Daoy (cell line): ENCODE measurements at places on chromosomes 5 and 9. TPM values are rescaled to one million over a fixed set of nuclear protein-coding genes. Genes with fewer than 3 reads are reported as not detected.

Gene BRINP1
- not detected in 2 replicates for total RNA-seq

Gene MEIKIN
- total RNA-seq, result not detected in 2 replicates

Gene ZNF879
- 0.92 and 2.0 TPM in 2 replicates for total RNA-seq

Gene BAAT
- 0.29 TPM in 1 of 2 replicates, not detected in the other for total RNA-seq

Gene TMC1
- total RNA-seq, result not detected in 2 replicates

Gene POMT1
- total RNA-seq, result 22.9 and 31.2 TPM in 2 replicates

Gene EIF4E1B
- not detected in 2 replicates for total RNA-seq

Gene OMD
- not detected in 2 replicates for total RNA-seq

Gene SPATA31D4
- total RNA-seq, result not detected in 2 replicates

Gene TTC16
- 0.06 TPM in 1 of 2 replicates, not detected in the other for total RNA-seq

Gene EFNA5
- 4.1 and 5.8 TPM in 2 replicates for total RNA-seq

Gene CDC20B
- not detected in 2 replicates for total RNA-seq

Gene SAXO1
- not detected in 2 replicates for total RNA-seq

DNA sequence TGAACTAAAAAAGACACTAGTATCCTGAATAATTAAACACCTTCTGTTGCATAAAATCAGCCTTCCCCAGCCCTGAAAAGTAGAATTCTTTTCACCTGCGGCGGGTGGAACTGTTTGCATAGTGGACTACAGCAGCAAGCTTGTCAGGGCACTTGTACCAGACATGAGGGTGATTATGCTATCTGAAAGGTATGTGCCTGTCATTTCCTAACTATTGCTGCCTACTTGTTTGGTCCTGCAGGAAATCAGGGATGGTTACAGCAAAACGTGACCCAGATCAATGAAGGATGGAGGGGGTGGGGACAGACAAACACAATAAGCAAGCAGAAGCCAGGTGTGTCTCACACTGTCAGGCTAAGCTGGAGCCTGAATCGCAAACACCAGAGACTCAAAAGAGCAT is 385.6 kb downstream of the MLLT3 start:
- DNase-seq, result no peak

DNA sequence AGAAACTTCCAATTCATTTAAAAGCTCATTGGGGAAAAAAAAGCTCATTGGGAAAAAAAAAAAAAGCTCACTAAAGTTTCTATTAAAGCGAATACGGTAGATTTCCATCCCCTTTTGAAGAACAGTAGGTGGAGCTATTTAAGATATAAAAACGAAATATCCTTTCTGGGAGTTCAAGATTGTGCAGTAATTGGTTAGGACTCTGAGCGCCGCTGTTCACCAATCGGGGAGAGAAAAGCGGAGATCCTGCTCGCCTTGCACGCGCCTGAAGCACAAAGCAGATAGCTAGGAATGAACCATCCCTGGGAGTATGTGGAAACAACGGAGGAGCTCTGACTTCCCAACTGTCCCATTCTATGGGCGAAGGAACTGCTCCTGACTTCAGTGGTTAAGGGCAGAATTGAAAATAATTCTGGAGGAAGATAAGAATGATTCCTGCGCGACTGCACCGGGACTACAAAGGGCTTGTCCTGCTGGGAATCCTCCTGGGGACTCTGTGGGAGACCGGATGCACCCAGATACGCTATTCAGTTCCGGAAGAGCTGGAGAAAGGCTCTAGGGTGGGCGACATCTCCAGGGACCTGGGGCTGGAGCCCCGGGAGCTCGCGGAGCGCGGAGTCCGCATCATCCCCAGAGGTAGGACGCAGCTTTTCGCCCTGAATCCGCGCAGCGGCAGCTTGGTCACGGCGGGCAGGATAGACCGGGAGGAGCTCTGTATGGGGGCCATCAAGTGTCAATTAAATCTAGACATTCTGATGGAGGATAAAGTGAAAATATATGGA is at the start of gene PCDHGA12:
TSS of gene PCDHGA12 (plus strand) at position 176 of the 782 bp plus-strand sequence. CDS start at position 429, 253 bp downstream.
- no peak for DNase-seq

DNA sequence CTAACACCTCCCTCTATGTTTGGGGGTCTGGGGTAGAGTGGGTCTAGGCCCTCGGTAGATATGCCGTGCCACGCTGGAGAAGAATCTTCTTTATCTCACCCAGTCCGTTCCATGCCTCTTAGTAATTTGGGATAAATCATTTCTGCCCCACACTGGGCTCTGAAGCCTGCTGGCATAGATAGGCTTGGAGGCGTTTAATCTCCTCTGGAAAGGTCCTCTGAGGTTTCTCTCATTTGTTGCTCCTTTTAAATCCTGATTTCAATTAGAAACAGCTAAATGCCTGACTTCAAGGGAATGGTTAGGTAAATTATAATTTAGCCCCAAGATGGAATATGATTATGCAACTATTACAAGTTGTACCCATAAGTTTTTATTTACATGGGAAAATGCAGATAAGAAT is 57.8 kb upstream of the AKNA start:
- no peak for DNase-seq

DNA sequence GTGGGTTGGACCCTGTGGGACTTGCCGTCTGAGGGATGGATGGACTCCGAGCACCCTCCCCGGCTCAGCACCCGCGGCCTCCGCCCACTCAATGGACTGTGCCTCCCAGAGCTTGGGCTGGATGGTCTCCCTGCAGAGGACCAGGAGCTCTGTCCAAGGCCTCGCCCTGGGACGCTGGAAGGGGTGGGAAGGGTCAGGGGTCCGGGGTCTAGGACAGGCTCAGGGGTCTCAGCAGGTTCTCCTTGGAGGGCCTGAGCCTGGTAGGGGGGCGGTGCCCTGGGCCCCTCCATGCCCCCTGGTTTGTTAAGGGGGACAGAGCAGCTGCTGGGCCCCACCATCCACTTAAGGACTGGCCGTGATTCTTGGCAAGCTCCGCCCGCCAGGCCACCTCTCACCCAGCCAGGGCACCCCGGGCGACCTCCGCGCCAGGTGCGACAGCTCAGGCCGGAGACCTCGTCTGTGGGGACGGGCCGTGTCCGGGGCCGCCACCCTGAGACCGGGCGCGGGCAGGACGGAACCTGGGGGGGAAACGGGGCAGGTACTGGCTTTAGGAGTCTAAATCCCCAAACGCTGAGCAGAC is 29.2 kb downstream of the EXOC3 start:
- DNase-seq, result peak; percentile 34

DNA sequence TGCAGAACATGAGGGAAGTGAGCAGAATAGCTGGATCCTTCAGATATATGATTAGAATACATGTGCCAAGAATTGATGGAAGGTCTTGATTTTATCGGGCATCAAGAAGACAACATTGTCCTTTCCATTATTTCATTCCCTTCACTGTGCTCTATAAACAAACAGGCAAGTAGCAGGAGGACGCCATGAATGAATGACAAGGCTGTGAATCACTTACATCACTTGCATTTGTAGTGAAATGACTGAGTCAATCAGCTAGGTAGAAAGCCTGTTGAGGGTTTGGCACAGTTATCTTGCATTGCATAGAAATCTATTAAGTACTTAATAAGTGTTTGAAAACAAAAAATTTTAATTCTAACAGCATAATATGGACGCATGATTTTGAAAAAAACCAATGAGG is 548.8 kb upstream of the IZUMO3 start:
- DNase-seq, result no peak

DNA sequence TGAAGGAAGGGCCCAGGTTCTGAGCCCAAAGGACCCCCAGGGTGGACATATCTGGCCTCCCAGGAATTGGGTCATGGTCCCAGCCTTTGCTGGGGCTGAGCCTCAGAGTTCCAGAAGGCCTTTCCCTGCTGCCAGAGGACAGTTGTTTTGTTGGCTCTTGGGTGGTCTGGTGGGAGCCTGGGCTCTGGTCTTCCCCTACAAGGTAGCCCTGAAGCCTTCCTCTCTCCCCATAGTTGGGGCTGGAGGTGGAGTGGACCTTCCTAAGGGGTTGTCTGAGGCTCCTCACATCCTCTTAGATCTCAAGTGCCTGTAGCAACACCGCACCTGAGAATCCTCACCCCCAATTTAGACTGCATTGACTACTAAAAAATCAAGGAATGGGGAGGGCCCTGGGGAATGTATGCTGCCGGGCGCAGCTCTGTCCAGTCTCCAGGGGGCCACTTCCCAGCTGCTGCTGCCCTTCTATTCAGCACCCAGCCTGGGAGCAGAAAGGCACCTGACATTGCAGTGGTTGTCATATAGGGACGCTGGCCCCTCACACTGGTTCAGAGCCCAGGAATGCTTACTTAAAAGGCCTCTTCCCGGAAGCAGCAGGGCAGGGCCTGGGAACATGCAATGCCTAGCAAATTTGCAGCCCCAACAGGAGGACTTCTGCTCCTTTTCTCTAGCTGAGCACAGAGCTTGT is 66.4 kb downstream of the IL31RA start:
- no peak for DNase-seq

DNA sequence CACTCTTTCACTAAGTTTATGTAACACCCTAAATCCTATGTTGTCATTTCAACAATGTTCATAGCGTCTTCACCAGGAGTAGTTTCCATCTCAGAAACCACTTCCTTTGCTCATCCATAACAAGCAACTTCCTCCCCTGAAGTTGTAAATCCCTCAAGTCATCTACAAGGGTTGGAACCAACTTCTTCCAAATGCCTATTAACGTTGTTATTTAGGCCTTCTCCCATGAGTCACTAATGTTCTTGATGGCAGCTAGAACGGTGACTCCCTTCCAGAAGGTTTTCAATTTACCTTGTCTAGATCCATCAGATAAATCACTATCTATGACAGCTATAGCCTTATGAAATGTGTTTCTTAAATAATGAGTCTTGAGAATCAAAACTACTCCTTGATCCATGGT is 73.3 kb upstream of the TARS1 start:
- no peak for DNase-seq

- DNase-seq, result peak; percentile 34
Observed at GRCh38 chr9:18438300-18438925, 35.5 kb upstream of the ADAMTSL1 start.

DNA sequence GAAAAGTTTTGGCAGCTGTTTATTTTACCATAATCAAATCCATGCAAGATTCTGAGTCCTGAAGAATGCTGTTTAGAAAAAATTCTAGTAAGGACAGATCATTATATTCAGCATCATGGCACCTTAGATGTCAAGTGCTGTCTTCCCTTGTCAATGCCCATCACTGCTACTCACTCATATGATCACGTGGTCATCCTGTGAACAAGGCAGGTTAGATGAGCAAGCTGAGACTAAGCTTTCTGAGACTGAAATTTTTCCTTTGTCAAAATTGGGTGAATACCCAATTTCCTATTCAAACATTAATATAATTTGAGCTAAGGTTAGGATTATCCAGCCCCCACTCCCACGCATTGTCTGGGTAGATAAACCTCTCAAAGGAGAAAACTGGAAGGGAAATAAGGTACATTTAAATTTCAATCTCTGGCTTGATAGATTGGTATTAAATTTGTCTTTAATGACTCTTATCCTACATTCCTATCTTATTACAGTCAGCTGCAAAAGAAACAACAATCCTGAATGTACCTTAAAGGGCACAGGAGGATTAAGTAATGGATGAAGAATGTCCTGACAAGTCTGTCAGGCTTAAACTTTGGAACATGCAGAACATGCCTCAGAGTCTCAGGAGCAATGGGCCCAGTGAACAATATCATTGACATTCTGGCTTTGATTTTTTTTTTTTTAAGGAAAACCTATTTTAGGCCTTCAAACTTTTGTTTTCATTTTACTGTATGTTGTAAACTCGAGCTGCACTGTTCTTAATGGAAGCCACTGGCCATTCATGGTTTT is 148.7 kb upstream of the RANBP3L start:
- no peak for DNase-seq

DNA sequence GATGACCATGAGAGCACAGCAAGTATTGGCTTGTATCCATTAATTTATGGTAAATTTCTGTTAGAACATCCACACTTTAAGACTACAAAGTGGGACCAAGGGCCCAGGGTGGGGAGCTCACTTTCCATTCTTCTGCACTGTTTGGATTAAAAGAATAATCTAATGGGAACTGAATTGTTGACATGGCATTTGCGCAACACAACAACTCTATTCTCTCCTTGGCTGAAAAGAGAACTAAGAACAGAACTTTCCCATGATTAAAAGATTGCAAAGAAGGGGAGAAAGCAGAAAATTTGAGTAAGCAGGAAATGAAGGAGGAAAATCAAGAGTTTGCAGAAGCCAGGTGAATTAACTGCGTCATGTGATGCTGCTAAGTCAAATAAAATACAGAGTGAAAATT is 143.4 kb downstream of the HINT1 start:
- DNase-seq, result no peak

DNA sequence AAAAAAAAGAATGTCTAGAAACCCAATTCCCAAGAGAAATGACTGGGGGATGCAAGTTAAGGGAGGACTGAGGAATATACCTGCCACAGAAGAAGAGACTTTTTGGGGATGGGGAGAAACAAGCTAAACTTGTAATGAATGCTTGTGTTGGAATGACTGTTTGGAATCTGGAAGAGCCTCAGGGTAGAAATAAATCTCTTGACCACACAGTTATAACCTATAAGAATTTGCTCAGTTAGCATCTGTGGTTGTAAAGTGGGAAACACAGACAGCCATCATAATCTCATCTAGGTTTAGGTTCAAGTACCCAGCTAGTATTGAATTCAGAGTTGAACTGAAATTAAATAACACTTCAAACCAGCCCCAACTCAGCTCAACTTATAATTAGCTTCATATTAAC is 678.3 kb upstream of the CHD1 start:
- DNase-seq, result no peak

GRCh38 chr5:111829701-111830100 is 72.7 kb upstream of the NREP start:
- peak; percentile 92 for DNase-seq

DNA sequence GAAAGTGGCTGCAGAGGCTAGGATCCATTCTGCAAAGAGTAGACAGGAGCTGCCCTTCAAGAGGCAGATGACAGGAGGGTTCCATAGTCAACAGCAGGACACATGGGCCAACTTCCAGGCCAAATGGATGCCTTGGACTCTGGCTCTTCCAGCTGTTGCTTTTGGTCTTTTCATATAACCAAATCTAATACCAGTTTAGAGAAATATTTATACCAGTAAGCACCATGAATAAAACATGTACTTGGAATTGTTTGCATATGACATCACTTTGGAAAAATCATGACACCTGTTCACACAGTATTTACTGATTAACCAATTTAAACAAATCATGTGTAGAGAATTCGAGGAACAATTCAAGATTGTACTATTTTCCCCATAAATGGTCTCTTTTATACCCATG is 481.3 kb downstream of the DMRT2 start:
- DNase-seq, result no peak

GRCh38 chr5:138999674-139000073 is 124.5 kb upstream of the LRRTM2 start:
- DNase-seq, result no peak

DNA sequence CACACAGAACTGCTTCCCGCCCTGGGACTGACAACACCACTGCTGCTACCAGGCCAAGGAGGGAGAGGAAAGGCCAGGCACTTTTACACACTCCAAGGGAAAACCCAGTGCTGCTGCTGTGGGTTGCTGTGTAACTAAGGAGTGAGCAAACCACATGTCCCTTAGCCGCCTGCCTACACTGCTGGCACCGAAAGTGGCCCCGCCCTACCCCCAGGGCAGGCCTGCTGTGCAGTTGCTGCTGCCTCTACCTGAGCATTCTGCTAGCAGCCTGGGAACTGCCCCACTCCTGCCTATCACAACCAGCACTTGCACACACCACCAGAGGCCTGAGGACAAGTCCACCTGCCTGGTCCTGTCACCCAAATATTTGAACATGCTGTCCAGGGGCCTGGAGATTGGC is 740.9 kb downstream of the DTWD2 start:
- DNase-seq, result no peak
